Stimulated activated CD8-positive, alpha-beta memory T cell treated with anti-CD3 and anti-CD28 coated beads, Interleukin-4, amount 100 ng/mL, for 1 hour (primary cell): ENCODE measurements at places on chromosomes 5 and 9.

DNA sequence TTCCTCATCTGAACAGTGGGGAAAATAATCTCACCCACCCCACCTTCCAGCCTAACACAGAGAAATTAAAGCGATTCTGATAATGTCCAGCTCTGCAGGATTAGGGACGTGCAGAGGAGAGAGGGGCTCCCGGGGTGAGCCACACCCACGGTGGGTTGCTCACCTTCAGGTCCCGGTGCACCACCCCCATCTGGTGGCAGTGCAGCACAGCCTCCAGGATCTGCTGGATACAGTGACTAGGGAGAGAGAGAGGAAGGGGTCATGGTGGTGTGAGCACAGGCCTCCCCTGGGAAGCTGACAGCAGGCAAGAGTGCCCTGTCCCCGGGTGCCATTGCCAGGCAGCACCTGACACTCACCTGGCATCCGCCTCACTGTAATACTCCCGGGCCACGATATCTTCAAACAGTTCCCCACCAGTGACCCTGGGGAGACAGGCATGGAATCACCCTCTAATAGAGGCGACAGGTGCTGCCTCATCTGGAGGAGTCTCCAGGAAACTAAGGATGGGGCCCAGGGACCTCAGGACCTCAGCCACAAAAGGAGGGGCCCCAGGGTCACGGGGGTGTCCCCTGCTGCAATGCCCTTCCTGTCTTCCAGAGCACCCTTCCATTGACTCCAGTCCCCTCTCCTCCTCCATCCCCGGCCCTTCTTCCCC is 33.0 kb downstream of the CAMK2A start:
- DNase-seq, result no peak

DNA sequence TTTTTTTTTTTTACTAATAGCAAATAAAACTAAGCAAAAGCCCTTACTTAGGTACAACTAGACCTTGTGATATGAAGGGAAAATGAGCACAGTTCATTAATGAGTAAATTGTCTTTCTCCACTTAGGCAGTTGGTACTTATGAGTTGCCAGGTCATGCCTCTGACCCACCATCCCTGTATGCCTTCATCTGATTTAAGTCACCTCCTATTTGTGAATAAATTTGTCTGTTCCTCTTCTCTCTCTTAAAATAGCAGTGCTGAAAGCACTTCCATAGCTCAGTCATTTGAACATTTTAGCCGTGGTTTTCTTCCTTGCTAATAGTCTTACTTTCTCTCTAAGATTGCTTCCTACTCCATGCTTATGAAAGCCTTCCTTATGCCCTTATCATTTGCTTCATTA is 61.4 kb downstream of the SLC44A1 start:
- no peak for DNase-seq

DNA sequence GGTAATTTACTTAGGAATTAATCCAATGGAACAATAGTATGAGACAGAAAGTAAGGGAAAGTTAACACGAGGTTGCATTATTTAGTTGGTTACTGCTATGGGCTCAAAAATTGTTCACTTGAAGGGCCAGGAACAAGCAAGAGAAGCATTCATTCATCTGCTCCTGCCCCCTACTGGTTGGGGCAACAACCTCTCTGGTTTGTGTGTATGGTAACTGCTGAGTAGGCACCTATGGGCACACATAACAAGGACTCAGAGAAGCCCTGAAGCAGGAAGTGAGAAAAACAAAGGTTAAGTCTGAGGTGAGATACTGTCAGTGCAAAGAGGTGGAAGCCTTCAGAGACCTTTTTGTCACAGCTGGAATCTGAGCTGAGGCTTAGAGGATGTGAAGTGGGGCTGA is 34.4 kb upstream of the RANBP6 start:
- no peak for DNase-seq

DNA sequence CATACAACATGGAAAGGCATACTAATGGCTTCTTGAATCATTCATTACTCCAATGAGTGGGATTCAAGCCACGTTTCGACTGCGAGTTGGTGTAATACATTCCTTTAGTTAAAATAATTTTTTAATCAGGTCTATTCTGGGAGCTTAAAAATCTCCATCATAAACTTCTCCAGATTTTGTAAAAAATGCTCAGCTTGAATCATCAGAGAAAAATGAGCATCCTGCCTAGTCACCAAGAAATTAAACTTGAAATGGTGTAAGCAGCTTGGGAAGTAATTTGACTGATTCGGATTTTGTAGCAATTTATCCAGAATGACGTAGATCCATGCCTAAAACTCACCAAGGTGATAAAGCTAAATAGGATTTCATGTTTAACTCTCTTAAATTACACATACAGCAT is 165.7 kb downstream of the SLCO4C1 start:
- no peak for DNase-seq

- no peak for DNase-seq
These were observed 1.9 kb downstream of the AP3S1 start for GRCh38 chr5:115843444-115844130.

GRCh38 chr5:17257705-17258273 is 40.4 kb downstream of the BASP1 start:
- no peak for DNase-seq

GRCh38 chr9:119898316-119898715 is 529.1 kb upstream of the BRINP1 start:
- no peak for DNase-seq
